ENCODE measurements at places on chromosomes 5 and 9. TPM values are rescaled to one million over a fixed set of nuclear protein-coding genes. Genes with fewer than 3 reads are reported as not detected.

Gene CD274
- 58.4 TPM for total RNA-seq

Gene GTF3C5
- total RNA-seq = 80.4 TPM

Gene CDKN2B-AS1
- total RNA-seq = not detected

Gene PDLIM4
- total RNA-seq = 0.32 TPM

Gene TMEM232
- total RNA-seq = 0.28 TPM

Gene GPR150
- 0.55 TPM for total RNA-seq

Gene PPWD1
- 41.1 TPM for total RNA-seq

Gene ACTL7B
- 0.19 TPM for total RNA-seq

Gene RAI14
- 8.7 TPM for total RNA-seq

DNA sequence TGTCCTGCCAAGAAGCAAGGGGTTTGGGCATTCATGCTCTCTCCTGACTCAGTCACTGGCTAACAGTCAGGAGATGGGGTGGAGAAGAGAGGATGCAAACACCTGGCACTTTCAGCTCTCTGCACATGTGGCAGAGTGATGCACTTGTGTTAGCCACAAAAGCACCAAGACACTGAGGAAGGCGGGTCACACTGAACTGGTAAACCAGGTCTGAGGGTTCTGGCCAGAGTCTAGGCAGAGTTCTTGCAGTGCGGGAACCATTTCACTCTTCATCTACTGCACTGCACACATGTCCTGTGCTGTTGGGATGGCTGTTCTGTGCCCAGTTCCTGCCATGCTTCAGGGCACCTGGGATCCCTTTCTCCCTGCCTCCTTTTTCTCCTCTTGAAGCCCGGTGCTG lies 157.1 kb upstream of the GDNF start:
- DNase-seq = no peak

DNA sequence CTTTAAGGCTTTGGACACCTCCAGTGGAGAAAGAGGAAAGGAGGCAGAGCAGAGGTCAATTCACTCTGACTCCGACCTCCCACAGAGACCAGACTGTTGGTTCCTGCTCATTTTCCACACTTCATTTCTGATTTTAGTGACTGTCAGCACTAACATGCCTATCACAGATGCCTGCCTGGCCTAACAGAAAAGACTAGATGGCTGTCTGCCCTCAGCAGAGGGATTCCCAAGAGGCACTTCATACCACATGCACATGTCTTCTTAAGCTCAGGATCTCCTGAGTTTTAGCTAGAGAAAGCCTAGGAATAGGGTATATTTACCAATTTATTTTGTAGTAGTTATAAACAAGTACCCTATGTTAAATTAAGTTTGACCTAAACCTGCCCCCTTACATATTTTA lies 336.0 kb downstream of the ENC1 start:
- no peak for DNase-seq

DNA sequence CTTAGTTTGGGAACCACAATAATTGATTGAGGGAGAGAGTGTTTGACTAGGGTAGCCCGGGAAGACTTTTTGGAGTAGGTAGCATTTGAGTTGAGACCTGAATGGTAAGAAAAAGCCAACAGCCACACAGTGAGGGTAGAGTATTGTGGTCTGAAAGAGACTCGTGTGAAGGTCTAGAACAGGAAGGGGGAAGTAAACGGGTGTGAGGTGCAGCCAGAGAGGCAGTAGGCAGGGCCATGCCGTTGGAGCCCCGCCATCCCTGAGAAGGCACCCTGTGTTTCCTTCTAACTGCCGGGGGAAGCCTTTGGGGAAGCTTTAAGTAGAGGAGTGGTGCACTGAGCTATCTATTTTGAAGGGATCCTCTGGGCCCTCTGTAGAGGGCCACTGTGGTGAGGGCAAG lies 3.5 kb upstream of the F2RL2 start:
- no peak for DNase-seq

DNA sequence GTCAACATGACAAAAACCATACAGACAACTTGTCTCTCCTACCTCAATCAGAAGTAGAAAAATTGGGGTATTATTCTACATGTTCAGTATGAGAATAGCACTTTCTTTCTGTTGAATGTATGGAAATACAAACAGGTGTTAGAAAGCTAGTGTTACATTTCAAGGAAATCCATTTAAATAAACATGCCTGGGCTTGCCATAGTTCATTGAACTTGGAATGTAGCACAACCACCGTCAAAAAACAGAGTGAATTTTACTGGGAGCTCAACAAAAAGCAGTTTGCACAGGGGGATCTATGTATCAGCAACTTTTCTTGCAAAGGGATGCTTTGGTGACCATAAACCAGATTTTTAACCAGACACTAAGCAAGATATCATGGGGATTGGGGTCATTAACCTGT lies 307.9 kb upstream of the SMARCA2 start:
- DNase-seq = no peak

DNA sequence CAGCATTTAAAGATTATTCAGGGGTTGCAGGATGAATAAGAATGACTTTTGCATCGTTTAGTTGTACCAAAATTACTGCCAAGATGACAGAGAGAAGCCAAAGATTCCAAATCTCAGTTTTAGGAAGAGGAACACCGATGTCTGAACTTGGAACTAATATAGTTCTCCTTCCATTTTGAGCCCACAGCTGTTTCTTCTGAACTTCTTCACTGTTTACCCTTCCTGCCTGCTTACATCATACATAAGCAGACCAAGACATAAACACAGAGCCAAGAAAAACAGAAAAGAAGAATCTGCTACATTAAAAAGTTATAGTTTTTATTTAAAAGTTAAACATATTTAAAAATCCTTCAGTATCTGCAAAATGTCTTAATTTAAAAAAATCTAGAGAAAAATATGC lies 146.9 kb upstream of the RAPGEF1 start:
- DNase-seq = no peak

- DNase-seq = no peak
Measured at GRCh38 chr5:171029401-171029800, 167.6 kb downstream of the RANBP17 start.

GRCh38 chr9:26527931-26528330 lies 364.7 kb downstream of the CAAP1 start:
- DNase-seq = no peak

GRCh38 chr5:542319-543311 lies 18.4 kb upstream of the SLC9A3 start:
- no peak for DNase-seq

DNA sequence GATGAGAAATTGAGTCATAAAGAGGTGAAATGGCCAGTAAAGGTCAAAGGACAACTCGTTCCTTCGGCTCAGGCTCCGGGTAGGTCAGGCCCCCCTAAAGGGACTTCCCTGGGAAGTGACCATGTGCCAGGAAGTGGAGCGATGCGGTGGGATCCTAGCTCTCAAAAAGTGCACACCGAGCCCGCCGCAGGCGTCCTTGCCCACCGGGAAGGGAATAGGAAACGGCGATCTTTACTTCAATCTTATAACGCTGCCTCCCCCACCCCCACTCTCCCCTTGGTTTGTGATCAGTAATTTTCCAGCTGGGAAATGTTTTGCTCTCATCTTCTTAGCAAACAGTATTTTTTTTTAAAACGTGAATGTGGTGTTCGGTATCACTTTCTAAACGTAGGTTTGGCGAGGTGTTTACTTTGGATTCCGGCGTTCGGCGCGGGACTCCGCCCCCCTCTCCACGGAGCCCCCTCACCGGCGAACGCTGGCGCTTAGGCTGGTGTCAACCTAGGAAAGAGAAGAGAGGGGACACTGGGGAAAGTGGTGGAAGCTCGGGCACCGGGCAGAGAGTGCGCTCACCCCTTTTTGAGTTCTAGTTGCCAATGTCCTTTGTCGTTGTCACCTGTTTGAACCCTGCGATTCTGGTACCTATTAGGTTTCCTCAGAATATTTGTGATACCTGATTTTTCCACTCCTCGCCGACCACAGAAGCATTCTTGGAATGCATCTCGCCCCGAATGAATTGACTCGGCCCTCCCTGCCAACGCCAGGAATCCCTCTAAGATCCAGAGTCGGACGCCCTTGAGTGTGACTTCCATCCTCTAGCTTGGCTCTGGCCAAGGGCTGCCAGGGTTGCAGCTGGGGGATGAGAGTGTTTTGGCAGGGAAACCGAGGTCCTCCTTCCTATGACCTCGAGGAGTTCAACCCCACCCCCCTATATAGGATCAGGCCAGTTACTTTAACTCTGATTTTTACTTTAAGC lies 1.8 kb upstream of the KLF4 start:
- DNase-seq = no peak

DNA sequence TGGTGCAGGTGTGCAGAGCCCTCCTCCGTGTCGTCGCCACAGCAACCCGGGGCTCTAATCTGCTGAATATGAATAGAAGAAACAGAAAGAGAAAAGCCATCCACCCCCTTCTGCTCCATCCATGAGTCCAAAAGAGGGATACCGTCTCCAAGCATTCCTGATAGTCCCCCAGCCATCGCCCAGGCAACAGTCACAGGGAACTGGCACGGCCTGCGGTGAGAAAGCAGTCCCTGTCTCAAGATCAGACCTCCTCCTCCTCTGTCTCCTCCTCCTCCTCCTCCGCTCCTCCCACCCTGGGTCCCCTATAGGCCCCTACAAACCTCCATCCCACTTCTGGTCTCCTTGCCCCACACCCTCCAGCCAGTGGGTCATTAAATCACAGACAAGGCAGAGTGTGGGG lies 308.1 kb upstream of the MPDZ start:
- DNase-seq = no peak

GRCh38 chr5:141909212-141909611 lies 14.5 kb upstream of the DELE1 start:
- no peak for DNase-seq

DNA sequence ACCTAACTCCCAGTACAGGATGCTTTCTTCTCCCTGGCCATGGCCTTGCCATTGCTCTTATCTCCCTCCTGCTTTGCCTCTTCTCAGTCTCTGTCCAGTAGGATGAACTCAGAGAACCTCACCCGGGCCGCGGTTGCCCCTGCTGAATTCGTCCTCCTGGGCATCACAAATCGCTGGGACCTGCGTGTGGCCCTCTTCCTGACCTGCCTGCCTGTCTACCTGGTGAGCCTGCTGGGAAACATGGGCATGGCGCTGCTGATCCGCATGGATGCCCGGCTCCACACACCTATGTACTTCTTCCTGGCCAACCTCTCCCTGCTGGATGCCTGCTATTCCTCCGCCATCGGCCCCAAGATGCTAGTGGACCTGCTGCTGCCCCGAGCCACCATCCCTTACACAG lies at the start of gene OR5C1:
OR5C1 (plus strand) TSS at position 103 of the 400 bp plus-strand sequence; CDS start at position 103, 0 bp downstream.
- DNase-seq = no peak

GRCh38 chr9:87447547-87448432 lies 49.9 kb upstream of the DAPK1 start:
- no peak for DNase-seq

DNA sequence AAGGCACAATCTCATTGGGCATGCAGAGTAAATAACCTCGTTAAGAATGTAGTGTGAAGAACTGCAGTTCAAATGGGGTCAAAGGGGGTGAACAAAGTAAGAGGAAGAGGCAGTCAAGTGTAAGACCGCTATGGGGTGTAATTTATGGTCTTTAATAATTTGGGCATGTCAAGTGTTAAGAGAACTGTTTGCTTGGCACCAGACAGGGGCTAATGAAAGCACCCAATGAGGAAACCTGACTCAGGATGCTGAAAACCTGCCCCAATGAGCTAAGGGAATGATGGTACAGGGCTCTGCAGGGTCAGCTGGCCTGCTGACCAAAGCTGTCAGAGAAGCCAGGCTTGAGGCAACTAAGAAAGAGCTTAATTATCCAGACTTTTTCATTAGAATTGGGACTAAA lies 368.1 kb downstream of the DTWD2 start:
- no peak for DNase-seq

DNA sequence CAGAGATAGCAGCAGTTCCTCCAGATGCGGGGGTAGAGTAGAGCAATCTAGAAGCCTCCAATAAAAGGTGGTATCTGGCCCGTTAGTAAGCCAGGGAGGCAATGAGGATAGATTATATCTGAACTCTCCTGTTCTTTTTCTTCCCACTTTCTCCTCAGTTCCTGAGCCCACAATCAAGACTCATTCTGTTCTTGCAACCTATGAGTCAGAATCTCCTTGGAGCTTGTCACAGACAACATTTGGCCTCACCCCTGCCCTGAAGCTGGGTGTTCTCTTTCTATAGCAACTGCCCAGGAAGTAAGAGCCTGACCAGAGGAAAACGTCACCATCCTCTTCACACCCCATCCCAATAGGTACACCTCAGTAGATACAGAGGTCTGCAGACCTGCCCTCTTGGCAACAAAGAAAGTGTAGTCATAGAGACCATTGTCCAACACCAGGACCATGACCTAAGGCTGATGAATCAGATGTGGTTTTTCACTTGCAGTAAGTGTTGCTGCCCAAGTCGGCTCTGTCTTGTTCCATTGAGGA lies 76.3 kb upstream of the PCA3 start:
- no peak for DNase-seq

DNA sequence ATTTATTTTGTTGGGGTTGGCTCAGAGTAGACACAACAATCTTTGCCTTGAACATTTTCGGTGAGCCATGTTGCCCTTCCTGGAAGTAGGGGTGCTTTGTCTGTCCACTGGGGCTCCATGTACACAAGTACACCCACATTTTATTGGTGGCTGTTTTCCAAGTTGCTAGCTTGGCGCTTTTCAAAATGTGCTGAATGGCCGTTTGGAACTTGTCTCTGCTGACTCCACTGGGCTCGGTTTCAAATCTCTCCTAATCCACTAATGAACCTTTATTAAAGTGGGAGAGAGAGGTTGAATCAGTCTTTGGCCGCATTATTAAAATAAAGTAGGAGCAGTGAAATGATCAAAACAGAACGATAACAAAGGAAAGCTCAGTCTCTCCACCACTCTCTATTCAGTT lies 64.6 kb upstream of the TAF11L2 start:
- no peak for DNase-seq

DNA sequence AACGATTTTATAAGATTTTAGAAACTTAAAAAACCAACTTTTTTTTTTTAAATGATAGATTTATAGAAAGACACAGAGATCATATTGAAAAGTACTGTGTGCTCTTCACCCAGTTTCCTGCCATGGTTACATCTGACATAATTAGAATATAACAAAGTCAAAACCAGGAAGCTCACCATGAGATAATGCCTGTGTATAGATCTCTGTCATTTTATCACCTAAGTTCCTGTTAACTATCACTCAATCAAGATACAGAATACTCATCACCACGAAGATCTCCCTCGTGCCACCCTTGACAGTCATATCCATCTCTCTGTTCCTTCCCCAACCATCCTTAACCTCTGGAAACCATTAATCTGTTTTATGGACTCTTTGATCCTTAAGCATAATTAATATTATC lies 39.1 kb downstream of the POC5 start:
- DNase-seq = no peak

DNA sequence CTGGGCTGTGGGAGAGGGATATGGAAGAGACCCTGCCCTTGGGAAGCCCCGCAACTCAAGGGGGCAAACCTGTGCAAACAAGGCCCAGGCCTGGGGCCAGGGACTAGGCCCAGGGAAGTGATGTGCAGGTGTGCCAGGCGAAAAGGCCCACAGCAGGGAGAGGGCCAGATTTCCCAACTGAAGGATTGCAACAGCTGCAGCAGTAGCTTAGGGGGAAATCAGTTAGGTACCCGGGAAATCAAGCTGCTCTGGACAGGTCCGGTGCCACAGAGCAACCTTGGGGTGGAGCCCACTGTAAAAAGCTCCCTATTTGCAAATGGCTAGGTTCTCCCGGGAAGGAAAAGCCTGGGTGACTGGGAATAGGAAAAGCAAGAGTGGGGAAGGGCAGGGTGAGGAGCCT lies 10.4 kb downstream of the GRIN1 start:
- no peak for DNase-seq

- no peak for DNase-seq
Measured at GRCh38 chr9:111386386-111386785, 56.4 kb upstream of the OR2K2 start.
